ENCODE measurements at places on chromosomes 2 and 18. TPM values are rescaled to one million over a fixed set of nuclear protein-coding genes. Genes with fewer than 3 reads are reported as not detected.
A peak's percentile ranks its signal among the peaks of the same experiment; 100 is the strongest.

- H3K27me3 ChIP-seq, result no peaks in the 10 kb centered on the region
- H3K4me3 ChIP-seq, result no peak overlapping the region
- H3K27ac ChIP-seq, result no peak overlapping the region
- DNase-seq, result no peak
- no peaks in the 10 kb centered on the region for H3K36me3 ChIP-seq
These were observed 391.5 kb upstream of the VWC2L start for GRCh38 chr2:214019229-214019972.

GRCh38 chr18:54776282-54776977, 51.8 kb upstream of the RAB27B start:
- no peaks in the 10 kb centered on the region for H3K36me3 ChIP-seq
- H3K4me3 ChIP-seq, result no peak overlapping the region
- peaks cover 6% of the 10 kb centered on the region for H3K27me3 ChIP-seq

GRCh38 chr2:42846932-42847595, 54.7 kb upstream of the HAAO start:
- H3K4me3 ChIP-seq, result no peak overlapping the region
- DNase-seq, result no peak
- no peaks in the 10 kb centered on the region for H3K27me3 ChIP-seq
- H3K36me3 ChIP-seq, result no peaks in the 10 kb centered on the region

DNA sequence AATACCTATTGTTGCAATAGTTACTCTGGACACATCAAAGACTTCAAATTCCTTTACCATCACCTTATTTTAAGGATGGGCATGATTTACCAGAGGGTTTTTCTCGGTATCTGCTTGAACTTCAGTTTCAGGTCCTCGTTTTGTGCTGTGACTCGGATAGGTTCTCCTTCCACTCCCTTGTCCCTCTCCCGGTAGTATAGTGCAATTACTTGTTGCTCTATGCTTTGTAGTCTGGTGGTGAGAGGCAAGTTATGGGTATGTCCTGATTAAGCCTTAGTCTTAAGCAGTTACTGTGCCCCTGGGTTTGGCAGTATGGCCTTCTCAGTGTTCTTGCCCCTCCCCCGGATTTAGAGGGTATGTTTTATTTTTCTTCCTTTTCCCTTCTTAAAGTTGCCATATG, 96.6 kb downstream of the RHBDD1 start:
- no peaks in the 10 kb centered on the region for H3K4me1 ChIP-seq
- DNase-seq, result no peak
- H3K27me3 ChIP-seq, result no peaks in the 10 kb centered on the region
- H3K27ac ChIP-seq, result no peak overlapping the region

GRCh38 chr2:226798422-226799210, 1.0 kb downstream of the IRS1 start:
- peak overlapping the region; percentile 83 for H3K4me3 ChIP-seq
- peaks cover 41% of the 10 kb centered on the region for H3K4me1 ChIP-seq
- H3K36me3 ChIP-seq, result peaks cover 10% of the 10 kb centered on the region
- peak overlapping the region; percentile 25 for H3K27ac ChIP-seq

DNA sequence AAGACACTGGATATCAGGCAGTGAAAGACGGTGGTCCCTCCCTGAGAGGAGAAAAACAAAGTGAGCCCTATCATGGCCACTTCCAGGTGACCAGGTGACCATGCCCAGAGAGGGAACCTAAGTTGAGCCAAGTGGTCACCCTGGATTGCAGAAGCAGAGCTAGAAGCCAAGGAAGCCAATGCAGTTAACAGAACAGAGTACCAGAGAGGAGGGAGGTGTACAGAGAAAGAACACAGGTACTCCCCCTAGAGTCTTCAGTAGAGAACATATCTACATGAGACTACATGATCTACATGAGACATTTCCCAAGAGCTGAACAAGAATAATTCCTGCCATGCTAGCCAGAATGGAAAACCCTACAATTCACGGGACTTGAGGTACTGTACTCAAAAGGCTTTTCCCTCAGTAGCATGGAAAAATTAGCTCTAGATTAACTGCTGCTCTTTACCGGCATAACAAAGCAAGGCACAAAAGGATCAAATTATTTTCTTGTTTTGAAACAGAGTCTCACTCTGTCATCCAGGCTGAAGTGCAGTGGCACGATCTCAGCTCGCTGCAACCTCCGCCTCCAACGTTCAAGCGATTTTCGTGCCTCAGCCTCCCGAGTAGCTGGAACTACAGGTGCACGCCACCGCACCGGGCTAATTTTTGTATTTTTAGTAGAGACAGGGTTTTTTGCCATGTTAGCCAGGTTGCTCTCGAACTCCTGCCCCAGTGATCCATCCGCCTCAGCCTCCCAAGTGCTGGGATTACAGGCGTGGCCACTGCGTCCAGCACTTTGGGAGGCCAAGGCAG, 23.5 kb downstream of the ROCK2 start:
- peaks cover 6% of the 10 kb centered on the region for H3K4me1 ChIP-seq
- DNase-seq, result no peak
- H3K36me3 ChIP-seq, result peaks cover 7% of the 10 kb centered on the region
- H3K27ac ChIP-seq, result no peak overlapping the region
- H3K27me3 ChIP-seq, result no peaks in the 10 kb centered on the region
- H3K4me3 ChIP-seq, result no peak overlapping the region

GRCh38 chr2:54855434-54855833, 132.0 kb downstream of the EML6 start:
- no peak for DNase-seq
- H3K27ac ChIP-seq, result no peak overlapping the region
- no peak overlapping the region for H3K4me3 ChIP-seq
- H3K4me1 ChIP-seq, result no peaks in the 10 kb centered on the region

- peaks cover 6% of the 10 kb centered on the region for H3K36me3 ChIP-seq
- no peak overlapping the region for H3K4me3 ChIP-seq
- H3K27me3 ChIP-seq, result no peaks in the 10 kb centered on the region
- DNase-seq, result no peak
- peaks cover 4% of the 10 kb centered on the region for H3K4me1 ChIP-seq
These were observed 258.9 kb upstream of the FBXO11 start for GRCh38 chr2:48165070-48165753.

GRCh38 chr2:232505856-232506255, 14.3 kb upstream of the PRSS56 start:
- no peaks in the 10 kb centered on the region for H3K36me3 ChIP-seq
- peaks cover 7% of the 10 kb centered on the region for H3K4me1 ChIP-seq
- H3K27me3 ChIP-seq, result peaks cover 41% of the 10 kb centered on the region

DNA sequence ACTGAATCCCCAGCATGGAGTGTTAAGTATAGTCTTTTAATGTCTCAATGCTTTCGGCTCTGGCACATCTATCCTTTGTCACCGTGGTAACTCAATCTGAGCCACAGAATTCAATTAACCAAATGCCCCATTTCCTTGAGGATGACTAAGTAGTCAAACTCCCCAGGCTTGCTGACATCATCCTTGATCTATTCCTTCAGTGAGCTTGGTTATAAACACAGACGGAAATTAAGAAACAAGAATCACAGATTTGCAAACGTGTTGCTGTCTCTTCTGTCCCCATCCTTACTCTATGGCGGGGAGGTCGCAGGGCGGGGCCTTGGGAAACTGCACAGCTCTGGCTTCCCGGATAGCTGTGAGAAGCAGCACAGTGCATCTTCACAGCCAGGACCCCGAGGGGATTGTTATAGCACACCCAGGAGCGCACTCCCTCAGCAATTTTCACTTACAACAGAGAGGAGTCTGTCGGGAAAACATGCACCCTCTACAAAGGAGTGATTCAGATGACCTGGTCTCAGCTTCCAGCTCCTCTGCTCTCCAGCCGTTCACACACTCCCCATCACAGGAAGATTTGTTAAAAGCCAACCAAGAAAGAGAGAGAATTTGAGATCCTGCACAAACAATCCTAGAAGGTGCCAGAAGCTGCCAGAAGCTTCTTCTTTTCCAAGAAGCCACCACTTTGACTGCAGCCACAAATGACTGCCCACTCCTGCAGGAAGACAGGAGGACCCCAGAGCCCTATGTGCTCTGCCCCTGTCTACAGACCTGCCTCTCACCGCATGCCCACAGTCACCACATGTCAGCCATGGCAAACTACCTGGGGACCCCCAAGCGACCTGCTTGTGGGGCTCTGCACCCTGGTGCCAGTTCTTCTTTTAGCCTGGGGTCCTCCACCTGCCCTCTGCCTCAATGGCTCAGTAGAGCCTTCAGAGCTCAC, 44.9 kb upstream of the YWHAQ start:
- H3K27me3 ChIP-seq, result no peaks in the 10 kb centered on the region
- no peaks in the 10 kb centered on the region for H3K4me1 ChIP-seq
- H3K27ac ChIP-seq, result no peak overlapping the region
- no peak for DNase-seq
- no peaks in the 10 kb centered on the region for H3K36me3 ChIP-seq

DNA sequence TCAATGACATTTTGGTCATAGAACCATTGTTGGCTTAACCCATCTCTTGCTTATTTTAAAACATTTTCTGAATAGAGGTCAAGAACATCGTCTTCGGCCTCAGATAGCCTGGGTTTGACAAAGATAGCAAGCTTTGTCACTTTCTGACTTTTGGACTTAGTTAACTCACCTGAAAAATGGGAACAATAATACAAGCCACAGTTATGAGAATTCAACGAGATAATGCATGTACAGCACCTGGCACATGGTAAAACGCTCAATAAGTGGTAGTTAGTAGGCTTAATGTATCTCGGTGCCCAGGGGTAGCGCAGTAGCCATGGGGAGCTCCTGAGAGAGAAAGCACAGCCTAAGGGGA, 446 bp upstream of the COPS7B start:
- DNase-seq, result no peak
- peak overlapping the region; percentile 95 for H3K4me3 ChIP-seq
- peaks cover 7% of the 10 kb centered on the region for H3K36me3 ChIP-seq
- H3K27me3 ChIP-seq, result no peaks in the 10 kb centered on the region
- peaks cover 52% of the 10 kb centered on the region for H3K4me1 ChIP-seq

- DNase-seq, result no peak
- H3K4me3 ChIP-seq, result no peak overlapping the region
- no peak overlapping the region for H3K27ac ChIP-seq
- H3K36me3 ChIP-seq, result peaks cover 5% of the 10 kb centered on the region
- peaks cover 25% of the 10 kb centered on the region for H3K4me1 ChIP-seq
These were observed 47.6 kb downstream of the ITGAV start for GRCh38 chr2:186637497-186637800.

DNA sequence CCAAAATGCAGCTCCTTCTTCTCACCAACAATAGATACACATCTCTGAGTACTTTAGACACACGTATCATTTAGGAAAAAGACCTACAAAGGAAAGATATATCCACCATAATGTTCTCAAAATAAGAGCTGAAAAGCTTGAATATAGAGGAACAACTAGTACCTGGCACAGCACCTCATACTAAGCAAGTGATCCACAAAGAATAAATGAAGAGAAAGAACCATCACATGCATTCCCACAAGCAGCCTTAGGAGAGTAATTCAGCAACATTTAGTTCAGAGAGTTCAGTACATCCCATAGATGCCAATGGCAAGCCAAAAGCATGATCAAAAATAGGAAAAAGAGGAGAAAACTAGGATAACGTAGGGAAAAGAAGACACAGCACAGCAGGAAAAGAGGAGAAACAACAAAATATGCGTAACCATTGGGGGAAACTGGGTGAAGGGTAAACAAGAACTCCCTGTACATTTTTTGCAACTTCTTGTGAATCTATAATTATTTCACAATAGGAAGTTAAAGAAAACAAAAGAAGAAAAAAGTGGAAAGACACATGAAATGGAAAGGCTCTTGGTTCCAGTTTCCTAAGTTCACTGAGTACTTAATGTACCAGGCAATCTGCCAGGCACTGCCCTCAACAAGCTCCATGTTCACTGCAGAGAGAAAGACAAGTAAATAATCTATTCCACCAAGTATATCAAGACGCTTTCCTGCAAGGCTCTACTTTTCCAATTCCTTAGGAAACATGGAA, 22.3 kb downstream of the CLASP1 start:
- peaks cover 12% of the 10 kb centered on the region for H3K36me3 ChIP-seq
- H3K27ac ChIP-seq, result no peak overlapping the region
- H3K4me3 ChIP-seq, result no peak overlapping the region
- DNase-seq, result no peak
- H3K27me3 ChIP-seq, result no peaks in the 10 kb centered on the region

- DNase-seq, result no peak
- no peak overlapping the region for H3K4me3 ChIP-seq
- H3K36me3 ChIP-seq, result no peaks in the 10 kb centered on the region
- H3K27ac ChIP-seq, result no peak overlapping the region
- H3K4me1 ChIP-seq, result no peaks in the 10 kb centered on the region
These were observed 447.7 kb downstream of the NRXN1 start for GRCh38 chr2:50584185-50584584.

- no peak for DNase-seq
- peaks cover 19% of the 10 kb centered on the region for H3K36me3 ChIP-seq
- H3K4me3 ChIP-seq, result no peak overlapping the region
- H3K27me3 ChIP-seq, result no peaks in the 10 kb centered on the region
- peaks cover 54% of the 10 kb centered on the region for H3K4me1 ChIP-seq
These were observed 22.0 kb downstream of the EPC2 start for GRCh38 chr2:148666555-148666954.

DNA sequence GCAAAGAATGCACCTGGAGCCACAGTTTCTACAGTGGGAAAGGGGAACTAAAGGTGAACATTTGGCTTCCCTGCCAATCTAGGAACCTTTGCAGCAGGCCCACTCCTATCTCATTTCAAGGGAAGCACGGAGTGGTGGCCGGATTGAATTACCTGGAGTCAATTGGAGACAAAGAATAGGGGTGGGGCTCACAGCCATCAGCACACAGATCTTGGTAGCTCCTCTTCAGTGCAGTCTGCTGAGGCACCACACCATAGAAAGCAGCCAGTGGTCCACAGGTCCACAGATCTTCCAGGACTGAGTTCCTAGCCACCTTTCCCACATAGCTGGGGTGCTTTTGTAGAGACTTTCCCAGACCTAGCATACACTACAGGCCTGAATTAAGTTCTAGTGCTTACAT, 43.5 kb upstream of the NXPH2 start:
- DNase-seq, result no peak
- H3K4me3 ChIP-seq, result no peak overlapping the region
- no peaks in the 10 kb centered on the region for H3K4me1 ChIP-seq
- peaks cover 9% of the 10 kb centered on the region for H3K27me3 ChIP-seq

The NABP1 gene
- total RNA-seq, result 41.1 TPM

The TAF1B gene
- 23.0 TPM for total RNA-seq

The FAP gene
- not detected for total RNA-seq

The TMEM18 gene
- 32.6 TPM for total RNA-seq

The BMP10 gene
- total RNA-seq, result not detected

The PTPRM gene
- 0.52 TPM for total RNA-seq

The ACTG2 gene
- total RNA-seq, result 0.27 TPM

The LIMS1 gene
- 39.6 TPM for total RNA-seq

The ANKRD62 gene
- total RNA-seq, result not detected

The HOXD13 gene
- not detected for total RNA-seq

The GPC1 gene
- 0.64 TPM for total RNA-seq

The UGT1A3 gene
- not detected for total RNA-seq

The GKN2 gene
- not detected for total RNA-seq

The ALPG gene
- not detected for total RNA-seq

The BARD1 gene
- 22.3 TPM for total RNA-seq

All from activated naive CD8-positive, alpha-beta T cell treated with anti-CD3 and anti-CD28 coated beads for 36 hours (primary cell).